Substantia nigra (tissue), 51 donors: ENCODE measurements at places on chromosomes 13 and 19.

GRCh38 chr19:20453425-20453935, 112.1 kb downstream of the ZNF737 start:
- DNase-seq: no peak

- no peak for DNase-seq
These were observed 1.2 kb downstream of the POLR2E start for GRCh38 chr19:1093811-1094553.

- DNase-seq: no peak
These were observed 365.9 kb downstream of the FGF14 start for GRCh38 chr13:102035969-102036368.

DNA sequence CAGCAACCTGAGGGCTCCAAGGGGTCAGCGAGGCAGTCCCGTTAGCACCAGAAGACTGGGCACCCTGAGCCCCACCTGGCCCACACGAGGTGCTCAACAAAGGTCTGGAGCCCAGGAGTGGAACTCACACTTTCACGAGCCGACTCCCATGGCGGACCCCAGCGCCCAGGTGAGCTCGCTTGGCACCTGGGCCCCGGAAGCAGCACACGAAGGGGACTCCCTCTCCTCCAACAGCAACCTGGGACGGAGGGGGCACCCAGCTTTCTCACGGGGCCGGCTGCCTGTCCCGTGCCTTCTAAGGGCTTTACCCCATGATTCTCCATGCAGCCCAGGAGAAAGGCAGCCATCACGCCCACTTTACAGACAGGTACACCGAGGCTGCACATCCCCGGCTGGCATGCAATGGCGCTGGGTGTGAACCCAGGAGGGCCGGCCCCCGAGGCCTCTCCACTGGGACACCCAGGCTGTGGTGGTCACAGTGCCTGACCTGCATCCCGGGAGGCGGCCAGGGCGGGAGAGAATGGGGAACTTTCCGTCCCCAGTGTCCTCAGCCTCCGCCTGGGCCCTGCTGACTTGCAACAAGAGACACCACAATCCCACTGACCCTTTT, 5.0 kb downstream of the PIP5K1C start:
- DNase-seq: no peak

GRCh38 chr19:54606230-54606629, 12.8 kb downstream of the LILRA1 start:
- no peak for DNase-seq

GRCh38 chr13:38899571-38899970, 91.1 kb downstream of the STOML3 start:
- DNase-seq: no peak

DNA sequence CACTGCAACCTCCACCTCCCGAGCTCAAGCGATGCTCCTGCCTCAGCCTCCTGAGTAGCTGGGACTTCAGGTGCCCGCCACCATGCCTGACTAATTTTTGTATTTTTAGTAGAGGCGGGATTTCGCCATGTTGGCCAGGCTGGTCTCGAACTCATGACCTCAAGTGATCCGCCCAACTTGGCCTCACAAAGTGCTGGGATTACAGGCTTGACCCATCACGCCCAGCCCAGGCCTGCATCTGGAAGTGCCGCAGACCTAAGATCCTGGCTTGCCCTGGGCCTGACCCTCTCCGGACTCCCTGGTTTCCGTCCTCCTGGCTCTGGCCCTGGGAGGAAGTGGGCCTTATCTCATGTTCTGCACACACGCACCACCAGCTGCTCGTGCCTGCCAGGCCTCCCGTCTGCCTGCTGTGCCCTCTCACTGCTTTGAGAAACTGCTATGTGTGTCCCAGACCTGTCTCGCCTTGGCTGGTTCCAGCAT, 4.7 kb upstream of the PTGIR start:
- no peak for DNase-seq

GRCh38 chr19:10523135-10523636, 5.9 kb upstream of the S1PR5 start:
- DNase-seq: no peak

DNA sequence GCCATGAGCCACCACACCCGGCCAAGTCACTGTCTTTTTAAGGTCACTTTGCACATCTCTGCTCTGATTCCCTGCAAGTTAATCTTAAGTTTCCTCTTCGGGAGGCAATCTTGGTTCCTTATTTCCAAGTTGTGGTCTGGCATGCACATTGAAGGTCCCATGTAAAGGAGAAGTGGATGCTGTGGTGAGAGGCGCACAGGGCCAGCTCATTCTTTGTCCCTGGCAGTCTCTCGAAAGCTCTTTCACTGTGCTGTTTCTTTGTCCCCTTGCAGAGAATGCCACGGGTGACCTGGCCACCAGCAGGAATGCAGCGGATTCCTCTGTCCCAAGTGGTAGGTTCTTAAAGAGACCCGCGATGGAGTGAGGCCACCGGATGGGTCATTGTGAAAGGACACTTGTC, 16.4 kb upstream of the C19orf33 start:
- no peak for DNase-seq

GRCh38 chr13:99749271-99750019, 222.1 kb downstream of the ZIC5 start:
- no peak for DNase-seq

DNA sequence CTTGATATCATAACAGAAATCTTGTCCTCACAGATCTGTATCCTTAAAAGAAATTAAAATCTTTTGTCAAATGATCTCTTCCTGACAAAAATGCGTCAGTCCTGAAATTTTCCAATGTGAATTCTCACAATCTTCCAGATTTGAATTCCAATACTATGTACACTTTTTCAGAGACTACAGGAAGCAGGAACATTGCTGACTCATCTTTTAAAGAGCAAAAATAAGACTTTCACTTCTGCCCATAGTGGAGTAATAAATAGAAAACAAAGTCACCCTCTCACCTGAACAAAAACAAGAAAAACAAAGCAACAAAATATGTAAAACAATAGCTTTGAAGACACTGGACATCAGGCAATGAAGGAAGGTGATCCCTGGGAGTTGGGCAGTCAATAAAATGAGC, 167.0 kb upstream of the IPO5 start:
- DNase-seq: no peak

DNA sequence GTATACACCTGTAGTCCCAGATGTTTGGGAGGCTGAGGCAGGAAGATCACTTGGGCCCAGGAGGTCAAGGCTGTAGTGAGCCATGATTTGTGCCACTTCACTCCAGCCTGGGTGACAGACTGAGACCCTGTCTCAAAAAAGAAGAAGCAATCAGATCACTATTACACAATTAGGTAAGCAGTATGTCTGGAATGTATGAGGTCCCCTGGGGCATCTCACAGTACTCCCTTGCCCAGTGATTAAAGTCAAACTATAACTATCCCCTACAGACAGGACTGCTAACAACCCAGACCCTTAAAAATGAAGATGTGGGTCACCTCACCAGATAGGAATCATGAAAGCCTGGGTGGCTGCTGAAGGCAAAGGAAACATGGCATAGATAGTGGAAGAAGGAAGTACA, 9.4 kb upstream of the PAN3 start:
- DNase-seq: no peak

GRCh38 chr13:33379608-33380007, 94.1 kb upstream of the STARD13 start:
- no peak for DNase-seq

GRCh38 chr19:1363599-1363998, 20.1 kb upstream of the NDUFS7 start:
- DNase-seq: no peak

- no peak for DNase-seq
These were observed 46.7 kb downstream of the ZNF729 start for GRCh38 chr19:22332924-22333323.

DNA sequence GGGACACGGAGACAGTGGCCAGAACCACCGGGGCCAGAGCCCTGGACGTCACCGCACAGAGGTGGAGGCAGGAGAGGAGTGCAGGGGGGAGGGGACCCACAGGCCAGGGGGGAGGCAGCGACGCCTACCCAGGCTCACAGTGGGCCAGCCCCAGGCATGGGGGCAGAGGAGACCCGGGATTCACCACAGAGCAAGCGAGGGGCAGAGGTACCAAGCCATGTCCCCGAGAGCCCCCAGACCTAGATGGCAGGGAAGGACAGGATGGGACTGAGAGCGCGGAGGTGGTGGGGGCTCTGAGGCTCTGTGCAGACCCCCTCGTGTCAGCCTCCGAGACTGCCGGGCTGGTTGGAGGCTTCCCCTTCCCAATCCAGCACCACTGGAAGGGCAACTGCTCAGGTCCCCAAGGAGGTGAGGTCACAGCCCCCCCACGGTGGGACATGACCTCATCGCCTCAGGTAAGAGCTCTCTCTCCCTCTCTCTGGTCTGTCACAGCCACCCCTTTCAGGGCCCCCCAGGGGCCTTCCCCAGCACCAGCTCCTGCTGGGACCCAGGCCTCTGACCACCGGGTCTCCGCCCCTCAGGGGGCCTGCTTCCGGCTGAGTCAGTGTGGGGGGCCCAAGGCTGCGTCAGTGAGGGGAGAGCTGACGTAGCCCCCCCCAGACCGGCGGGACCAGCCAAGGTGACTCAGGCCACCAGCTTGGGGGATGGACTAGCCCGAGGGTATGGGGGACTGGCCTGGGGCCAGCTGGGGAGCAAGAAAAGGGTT, 2.2 kb upstream of the IL11 start:
- DNase-seq: no peak

GRCh38 chr19:1481224-1481892, 2.3 kb upstream of the C19orf25 start:
- DNase-seq: no peak

DNA sequence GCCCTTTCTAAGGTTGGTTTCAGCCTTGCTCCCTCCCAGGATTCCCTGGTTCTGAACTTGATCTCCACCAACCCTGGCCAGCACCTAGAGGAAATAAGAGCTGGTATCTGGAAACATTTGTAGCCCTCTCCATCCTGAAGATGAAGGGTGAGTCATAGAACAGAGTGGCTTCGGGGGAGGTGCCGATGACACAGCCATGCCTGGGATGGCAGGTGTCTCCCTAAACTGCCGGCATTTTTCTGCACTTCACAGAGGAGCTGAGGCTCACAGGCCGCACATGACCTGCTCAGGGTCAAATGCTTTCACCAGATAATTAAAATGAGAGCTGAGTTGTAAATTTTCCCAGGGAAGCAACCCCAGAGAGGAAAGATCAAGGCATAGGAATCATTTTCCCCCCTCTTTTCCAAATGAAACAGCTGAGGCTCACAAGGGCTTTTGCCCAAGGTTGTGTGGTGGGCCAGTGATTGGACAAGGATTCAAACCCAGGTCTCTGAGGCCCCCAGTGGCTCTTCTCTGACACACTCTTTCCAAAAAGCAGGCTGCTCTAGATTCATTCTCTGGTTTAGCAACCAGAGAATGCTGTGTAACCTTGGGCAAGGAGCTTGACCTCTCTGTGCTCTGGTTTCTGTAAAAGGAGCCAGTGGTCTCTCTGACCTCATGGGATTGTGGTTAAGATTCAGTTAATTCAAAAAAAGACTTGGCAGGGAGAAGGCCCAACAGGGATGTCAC, 1.2 kb upstream of the SLC25A42 start:
- no peak for DNase-seq

DNA sequence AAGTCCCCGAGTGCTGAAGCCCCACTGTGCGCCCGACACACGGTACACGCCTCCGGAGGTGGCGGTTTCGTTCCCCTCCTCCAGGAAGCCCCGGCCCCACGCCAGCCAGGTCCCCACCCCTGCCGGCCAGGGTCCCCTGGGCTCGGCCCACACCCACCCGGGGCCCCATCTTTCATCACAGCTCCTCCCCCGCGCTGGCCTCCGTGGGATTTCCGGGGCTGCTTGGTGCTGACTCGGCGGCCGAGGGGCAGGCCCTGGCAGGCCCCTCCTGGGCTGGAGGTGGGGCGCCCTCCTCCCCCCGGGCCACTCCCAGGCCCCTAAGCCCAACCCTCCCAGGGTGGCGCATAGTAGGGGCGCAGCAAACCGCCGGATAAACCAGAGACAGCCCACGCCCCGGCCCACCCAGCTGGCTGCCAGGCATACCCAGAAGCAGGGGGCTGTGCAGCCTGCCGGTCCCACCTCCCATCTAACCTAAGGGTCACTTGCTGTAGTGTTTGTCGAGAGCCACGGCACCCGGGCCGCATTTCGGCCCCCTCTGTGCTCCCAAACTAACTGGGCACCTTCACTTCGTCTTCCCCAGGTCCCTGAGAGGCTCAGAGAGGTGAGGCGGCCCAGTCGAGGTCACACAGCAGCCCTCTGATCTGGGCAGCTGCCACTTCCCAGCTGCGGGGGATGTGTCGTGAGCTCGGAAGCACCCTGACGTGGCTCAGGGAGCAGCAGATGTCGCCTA, 6.6 kb downstream of the ZBTB7A start:
- no peak for DNase-seq

GRCh38 chr19:3480383-3481091, at the start of gene SMIM24:
TSS of gene SMIM24 (minus strand) at chr19:3480525. CDS start at chr19:3480463, 62 bp downstream.
- DNase-seq: no peak

DNA sequence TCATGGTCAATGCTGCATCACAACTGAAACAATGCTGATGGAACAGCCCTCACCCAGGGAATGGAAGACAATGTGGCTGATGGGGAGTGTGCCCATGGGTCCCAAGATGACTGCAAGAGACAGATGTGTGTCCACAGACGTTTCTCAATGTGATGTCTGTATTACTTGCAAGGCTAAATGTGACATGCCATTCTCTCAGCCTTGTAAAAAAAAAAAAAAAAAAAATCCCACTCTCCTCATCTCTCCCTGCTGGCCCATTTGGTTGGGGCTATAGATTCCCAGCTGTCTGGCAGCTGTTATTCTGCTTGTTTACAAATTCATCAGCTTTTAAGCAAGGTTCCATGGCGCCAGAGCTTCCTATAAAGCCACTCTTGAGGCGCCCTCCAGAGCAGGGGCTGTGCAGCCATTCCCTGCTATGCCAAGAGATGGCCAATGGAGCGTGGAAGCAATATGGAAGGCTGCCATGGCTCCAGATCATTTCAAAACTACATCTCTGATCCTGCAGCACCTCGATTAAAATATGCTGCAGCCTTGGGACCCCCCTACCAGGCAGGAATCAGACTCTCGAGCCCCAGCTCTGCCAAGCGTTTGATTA, 294.8 kb downstream of the FOXO1 start:
- DNase-seq: no peak

DNA sequence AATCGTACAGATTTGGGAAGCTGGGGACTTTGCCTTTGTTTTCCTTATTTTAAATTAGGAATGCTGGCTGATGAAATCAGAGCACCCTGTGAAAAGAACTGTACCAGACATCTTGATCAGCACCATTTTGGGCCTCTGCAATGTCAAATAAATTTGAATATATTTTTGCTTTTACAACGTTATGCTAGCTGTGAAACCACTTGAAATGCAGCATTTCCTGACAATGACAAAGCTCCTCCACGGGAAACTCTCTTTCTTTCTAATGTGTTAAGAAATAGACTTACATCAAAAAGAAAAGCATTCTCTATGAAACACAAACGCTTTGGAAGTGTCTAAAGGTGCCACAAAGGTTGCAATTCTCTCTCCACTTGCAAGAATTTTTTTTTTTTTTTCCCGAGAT, 47.1 kb upstream of the MAP3K10 start:
- DNase-seq: no peak

DNA sequence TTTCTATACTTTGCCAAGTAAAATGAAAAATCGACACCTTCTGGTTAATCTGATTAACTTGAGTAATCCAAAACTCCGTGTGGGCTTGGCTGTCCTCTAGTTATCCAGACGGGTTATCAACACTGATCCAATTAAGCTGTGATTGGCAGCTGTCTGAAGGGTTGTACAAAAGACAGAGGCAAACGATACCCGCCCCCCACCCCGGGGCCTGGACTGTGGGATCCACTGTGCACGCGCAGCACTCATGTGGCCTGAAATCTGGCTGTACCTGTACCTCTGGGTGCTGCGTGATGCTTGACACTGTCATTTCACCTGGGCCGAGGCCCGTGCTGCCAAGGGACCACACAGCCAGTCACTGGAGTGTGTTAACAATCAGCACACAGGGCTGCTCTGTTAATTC, 53.5 kb downstream of the COL4A2 start:
- no peak for DNase-seq
